HTR-8/SVneo (cell line): ENCODE measurements at places on chromosomes 2 and 18.

GRCh38 chr2:206028101-206028500 lies 57.9 kb downstream of the INO80D start:
- no peak for DNase-seq

DNA sequence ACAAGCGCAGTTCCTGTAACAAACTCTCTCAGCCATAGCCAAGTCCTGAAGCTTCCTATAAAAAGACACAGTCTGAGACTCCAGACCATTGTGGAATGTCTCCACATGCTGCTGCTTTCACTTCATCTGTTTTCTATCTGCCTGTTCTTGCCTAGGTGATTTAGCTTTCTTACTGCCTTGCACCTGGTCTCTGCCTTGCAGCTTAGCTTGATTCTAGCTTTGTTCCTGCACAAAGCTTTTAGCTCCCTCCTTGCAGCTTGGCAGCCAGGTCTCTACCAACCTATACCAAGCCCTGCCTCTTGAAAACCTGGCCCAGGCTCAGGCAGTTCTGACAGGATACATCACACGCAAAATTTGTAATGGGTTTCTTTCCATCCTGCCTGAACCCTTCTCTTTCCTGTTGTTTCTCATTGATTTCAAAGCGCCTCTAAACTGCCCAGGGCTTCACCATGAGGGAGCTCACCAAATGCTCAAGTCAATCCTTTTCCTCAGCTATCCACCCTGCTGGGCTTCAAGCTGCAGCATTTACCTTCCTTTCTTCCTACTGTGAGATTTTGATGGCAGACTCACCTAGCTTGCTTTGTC lies 941.3 kb upstream of the NXPH2 start:
- no peak for DNase-seq

DNA sequence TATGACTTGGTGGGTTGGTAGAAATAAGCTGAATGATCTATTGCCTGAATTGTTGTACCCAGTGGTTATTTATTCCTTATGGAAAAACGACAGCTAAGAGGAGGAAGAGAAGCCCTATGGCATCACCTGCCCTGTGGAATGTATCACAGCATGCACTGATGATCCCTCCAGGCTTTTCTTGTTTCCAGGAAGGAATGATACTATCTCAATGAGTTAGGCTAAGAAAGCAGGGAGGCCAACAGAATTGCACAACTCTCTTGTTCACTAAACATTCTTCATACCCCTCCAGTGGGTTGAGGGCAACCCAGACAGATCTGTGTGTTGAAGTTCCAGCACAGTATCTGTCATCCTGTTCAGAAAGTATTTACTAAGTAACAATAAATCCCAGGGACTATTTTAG lies 1001.7 kb upstream of the GYPC start:
- no peak for DNase-seq

DNA sequence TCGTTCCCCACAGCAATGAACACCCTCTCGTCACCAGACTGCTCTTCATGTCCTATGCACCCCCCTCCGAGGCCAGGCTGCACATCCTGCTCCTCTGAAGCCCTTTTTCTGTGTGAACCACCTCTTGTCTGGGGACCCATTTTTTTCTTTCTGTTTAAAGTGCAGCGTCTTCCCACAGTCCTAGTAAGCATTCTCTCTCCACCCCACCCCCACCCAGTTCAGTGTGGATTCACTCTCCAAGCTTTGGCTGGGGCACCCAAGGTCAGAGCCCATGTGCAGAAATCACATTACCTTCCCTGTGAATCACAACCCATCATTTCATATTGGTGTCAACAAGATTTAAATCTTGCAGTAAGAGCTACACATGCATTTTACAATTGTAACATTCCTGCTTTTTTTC lies 26.4 kb upstream of the PKDCC start:
- DNase-seq: peak; percentile 56

- DNase-seq: no peak
Measured at GRCh38 chr2:190506666-190507065, 27.9 kb downstream of the NEMP2 start.
